ENCODE measurements at places on chromosomes 7 and 10.

GRCh38 chr7:137454246-137454724 lies 110.8 kb upstream of the PTN start:
- DNase-seq: no peak

DNA sequence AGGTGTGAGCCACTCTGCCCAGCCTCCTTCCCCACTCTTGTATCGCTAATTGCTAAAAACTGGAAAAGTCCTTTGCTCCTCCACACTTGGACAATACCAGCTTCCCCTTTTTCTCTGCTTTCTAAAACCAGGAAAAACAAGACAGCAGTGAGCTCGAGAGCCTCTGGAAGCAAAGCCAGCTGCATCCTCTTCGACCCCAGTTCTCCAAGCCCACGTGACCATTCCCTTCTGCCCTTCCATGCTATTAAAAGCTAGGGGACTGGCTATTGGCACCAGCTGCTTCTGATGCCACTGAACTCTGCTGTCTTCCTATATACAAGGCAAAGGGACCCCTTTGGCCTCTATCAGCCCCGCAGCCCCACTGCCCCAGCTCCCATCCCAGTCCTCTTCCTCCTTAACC lies 92.2 kb downstream of the SPDYE5 start:
- no peak for DNase-seq

- no peak for DNase-seq
Measured at GRCh38 chr7:53642361-53642760, 606.9 kb downstream of the POM121L12 start.

DNA sequence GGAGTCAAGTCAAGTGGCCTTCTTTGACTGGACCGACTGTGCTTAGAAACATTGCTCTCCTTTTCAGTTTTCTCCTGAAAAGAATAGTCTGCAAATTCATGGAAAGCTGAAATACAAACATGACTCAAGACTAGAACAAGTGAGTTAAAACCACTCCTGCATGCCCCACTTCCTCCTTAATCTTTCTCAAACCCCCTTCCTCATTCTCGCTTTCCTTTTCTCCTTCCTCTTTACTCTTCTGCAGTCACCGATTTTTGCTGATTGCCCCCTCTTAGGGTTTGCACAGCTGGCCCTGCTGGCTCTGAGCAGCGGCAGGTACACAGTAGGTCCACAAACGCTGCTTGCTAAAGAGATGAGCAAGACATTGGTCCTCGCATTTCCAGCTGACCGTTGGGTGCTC lies 34.8 kb upstream of the MKI67 start:
- DNase-seq: no peak

DNA sequence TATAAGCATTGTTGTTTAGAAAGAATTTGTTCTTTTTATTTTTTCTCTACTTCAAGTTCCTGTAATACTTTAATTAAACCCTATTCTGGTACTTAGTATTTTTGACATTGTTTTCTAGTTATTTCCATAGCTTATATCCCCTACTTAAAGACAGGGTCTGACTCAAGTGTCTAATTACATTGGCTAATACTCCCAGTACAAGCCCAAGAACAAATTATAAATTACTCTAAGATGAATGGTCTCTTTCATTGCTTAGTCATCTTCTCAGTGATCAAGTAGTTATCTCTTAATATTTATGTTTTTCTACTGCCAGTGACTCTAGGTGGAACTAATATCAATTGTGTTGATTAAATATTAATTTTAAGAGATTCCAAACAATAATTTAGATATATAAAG lies 21.6 kb downstream of the AHR start:
- no peak for DNase-seq

DNA sequence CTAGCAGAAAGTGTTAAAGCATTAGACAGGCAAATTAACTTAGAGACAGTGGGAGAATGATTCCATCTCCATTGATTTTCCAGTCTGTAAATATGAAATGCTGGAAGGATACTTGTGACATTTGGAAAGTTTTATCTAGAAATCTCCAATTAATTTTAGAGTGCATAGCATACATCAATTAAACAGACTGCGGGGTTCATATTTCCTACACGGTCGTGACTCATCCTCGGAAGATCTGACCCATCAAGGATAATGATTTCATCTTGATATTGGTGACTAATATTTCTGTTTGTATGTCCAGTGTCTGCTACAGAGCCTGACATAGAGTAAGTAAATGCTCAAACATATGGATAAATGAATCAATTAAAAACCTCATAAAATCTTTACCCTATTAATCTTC lies 474.9 kb downstream of the KCNMA1 start:
- no peak for DNase-seq

DNA sequence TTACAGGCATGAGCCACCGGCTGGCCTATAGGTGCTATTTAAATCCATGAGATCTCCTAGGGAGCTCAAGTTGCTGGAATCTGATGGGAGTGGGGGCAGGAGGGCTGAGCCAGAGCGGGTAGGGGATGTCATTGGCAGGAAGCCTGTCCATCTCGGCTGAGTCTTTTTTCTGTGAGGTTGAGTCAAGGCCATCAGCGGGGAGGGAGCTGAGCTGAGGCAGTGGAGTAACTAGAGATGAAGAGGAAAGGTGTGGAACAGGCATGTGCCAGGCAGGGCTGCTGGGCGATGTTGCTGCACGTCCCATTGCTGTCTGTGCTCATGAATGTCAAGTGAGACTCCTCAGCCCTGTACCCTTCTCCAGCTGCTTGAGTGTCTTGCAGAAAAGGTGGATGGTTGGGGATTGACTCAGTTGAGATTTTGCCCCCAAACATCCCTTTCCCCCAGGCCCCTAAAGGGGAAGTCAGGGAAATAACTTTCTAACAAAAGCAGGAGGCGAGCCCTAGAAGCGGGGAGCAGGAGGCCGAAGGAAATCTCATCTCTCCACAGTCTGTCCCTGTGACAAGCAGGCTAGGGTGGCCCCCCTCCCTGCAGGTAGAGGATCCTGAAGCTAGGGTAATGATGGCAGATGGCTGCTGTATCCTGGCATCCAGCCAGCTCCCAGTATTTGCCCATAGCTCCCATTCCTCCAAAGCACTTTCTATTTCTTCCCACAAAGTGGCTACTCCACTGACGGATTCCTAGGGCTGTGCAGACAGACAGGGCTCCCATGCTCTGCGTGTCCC lies 5.4 kb downstream of the ATP6V1F start:
- DNase-seq: no peak

DNA sequence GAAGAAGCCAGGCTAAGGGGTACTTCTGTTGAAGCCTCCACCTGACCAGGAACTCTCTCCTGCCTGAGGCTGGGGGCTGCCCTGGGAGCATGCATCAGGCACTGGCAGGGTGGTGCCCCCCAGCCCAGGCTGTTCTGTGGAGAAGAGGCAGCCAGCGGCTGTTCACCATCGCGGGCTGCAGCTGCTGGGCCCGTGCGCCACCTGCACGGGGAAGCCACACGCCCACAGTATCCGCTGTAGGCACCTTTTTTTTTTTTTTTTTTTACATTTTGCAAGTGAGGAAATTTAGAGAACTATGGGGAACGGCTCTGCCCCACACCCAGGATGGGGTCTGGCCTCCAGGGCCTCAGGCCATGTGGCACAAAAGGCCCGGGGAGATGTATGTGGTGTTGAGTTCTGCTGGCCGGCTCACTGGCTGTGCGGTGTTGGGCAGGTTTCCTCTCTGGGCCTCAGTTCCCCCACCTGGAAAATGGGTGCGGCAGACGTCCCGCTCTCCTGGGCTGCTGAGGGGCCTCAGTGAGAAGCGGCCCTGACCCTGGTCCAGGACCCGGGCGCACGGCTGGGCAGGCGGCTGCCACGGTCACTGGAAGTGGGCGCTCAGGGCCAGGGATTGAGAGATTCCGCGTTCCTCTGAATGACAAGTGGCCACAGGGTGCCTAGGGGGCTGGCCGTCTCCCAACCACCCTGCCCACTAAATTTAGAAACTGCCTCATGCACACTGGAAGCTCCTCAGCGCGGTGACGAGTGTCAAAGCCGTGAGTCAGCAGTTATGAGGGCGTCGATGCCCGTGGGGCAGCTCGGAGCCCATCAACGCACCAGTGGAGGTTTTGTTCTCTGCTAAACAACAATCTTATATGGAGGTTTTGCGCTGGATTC lies 8.8 kb upstream of the INTS1 start:
- no peak for DNase-seq

- DNase-seq: no peak
Measured at GRCh38 chr7:96986901-96987300, 18.5 kb upstream of the DLX6 start.

GRCh38 chr10:86960003-86960862 lies 1.8 kb downstream of the SNCG start:
- peak; percentile 48 for DNase-seq

DNA sequence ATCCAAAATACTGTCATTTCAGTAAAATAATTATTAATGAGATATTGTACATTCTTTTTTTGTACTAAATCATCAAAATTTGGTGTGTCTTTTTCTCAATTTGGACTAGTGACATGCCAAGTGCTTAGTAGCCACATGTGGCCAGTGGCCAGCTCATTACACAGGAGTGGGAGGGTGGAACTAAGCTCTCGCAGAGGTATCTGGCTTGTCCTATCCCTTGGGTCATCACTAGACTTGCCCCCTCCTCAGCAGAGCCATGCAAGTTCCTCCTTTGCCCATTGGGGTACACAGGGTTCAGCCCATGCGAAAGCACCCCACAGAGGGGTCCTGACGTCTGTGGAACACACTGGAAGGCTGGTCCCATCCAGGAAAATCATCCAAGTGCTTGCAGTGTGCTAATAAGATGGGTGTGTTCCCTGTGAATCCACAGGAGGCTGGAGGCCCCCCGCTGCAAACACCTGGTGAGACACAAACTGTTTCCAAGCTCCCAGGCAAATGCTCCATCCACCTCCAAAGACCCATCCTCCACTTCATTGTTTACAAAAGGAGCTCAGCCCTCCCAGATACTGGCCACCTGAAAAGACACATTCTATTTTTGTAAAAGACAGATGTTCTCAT lies 1.3 kb downstream of the ARHGAP22 start:
- no peak for DNase-seq

- DNase-seq: no peak
Measured at GRCh38 chr7:741191-741671, 14.2 kb upstream of the PRKAR1B start.

GRCh38 chr10:62582101-62582705 lies 208.0 kb downstream of the ZNF365 start:
- DNase-seq: no peak

GRCh38 chr10:92342796-92343195 lies 51.8 kb downstream of the MARCHF5 start:
- no peak for DNase-seq

- DNase-seq: no peak
Measured at GRCh38 chr7:129775695-129776361, 164.3 kb downstream of the NRF1 start.

DNA sequence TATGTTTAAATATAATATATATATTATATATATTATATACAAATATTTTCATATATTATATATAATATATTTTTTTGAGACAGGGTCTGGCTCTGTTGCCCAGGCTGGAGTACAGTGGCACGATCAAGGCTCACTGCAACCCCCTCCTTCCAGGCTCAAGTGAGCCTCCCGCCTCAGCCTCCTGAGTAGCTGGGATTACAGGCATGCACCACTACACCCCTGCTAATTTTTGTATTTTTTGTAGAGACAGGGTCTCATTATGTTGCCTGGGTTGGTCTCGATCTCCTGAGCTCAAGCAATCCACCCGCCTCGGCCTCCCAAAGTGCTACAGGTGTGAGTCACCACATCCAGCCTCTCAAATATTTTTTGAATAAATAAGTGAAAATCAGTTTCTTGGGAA lies 215.5 kb downstream of the GATA3 start:
- DNase-seq: no peak

GRCh38 chr10:116115036-116115641 lies 157.9 kb downstream of the GFRA1 start:
- DNase-seq: no peak

DNA sequence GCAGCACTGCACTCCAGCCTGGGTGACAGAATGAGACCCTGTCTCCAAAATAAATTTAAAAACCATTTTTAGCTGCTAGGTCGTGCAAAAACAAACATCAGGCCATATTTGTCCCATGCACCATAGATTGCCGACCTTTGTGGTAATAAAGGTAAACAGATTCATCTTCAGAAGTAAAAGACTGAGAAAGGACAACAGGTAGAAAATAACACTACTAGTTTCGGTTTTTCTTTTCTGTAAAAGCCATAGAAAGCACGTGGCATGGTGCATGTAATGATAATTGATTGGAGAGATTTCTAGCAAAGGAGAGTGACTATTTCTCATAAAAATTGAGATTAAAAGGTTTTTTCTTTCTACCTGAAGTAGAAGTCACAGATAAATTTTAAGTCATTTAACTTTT lies 93.9 kb downstream of the DNAH11 start:
- no peak for DNase-seq

- DNase-seq: no peak
Measured at GRCh38 chr7:20786049-20786412, 655 bp downstream of the SP8 start.

DNA sequence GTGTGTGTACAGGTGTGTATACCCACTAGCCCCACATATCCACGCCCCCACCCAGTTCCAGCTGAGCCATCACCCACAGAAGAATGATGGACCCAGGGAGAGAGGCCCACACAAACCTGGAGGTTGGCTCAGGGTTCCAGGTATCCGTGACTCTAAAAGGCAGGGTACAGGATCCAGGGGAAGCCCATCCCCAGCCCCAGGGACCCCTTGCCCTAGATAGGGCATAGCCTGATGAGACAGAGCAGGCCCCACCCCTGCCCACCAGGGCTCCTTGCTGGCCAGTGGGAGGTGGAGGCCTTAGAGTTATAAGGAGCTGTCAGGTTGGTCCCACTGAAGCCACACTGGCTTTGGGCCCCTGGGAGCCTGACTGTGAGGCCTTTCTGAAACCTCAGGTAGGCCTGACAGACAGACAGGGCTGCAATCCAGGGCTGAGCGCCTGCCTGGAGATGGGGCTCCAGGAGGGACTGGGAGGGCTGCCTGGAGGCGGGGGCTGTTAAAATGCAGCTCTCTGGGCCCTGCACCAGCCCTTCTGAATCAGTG lies 93.5 kb downstream of the WDR11 start:
- DNase-seq: no peak

- DNase-seq: no peak
Measured at GRCh38 chr10:99590799-99591198, 29.4 kb downstream of the SLC25A28 start.

- DNase-seq: no peak
Measured at GRCh38 chr7:90191648-90192047, 19.9 kb upstream of the STEAP2 start.

- peak; percentile 66 for DNase-seq
Measured at GRCh38 chr10:75399461-75400162, 2.0 kb downstream of the ZNF503 start.

GRCh38 chr10:5234106-5234860 lies 37.6 kb downstream of the AKR1C4 start:
- DNase-seq: no peak

DNA sequence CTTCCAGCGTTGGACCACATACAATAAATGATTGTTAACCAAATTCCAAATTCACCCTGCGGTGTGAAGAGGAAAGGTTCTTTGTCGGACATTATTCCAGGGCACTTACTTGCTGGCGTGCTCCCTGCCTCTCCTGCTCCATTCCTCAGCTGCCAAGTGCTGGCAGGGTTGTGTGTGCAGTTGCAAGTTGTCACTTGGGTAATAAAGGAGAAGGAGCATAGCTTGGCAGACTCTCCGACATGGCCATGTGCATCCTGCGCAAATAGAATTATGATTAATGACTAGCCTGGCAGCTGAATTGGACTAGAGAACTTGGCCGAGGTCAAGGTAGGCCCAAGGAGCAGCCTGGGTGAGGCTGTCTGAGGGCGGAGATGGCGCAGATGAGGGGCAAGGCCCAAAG lies 92.3 kb upstream of the ELMO1 start:
- no peak for DNase-seq
